Central memory CD4-positive, alpha-beta T cell (primary cell): ENCODE measurements at places on chromosomes 7 and 10.

DNA sequence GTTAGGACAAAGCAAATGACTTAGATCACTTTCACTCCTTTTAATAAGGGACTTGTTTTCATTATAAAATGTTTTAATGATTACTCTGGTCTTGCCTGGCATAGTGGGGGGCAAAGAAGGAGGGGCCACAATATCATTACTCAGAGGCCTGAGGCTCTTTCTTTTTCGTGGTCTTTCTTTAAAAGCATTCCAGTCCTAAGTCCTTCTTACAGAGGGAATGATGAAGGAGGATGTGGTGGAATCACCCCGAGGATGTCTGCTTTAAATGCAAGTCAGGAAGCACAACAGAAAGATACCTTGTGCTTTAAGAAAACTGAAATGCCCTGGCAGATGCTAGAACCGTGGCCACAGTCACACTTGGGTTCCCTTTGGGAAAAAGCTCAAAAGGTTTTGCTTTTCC is 379.1 kb downstream of the INHBA start:
- DNase-seq, result no peak

- DNase-seq, result no peak
Observed at GRCh38 chr7:45712872-45713668, 138.9 kb downstream of the ADCY1 start.

DNA sequence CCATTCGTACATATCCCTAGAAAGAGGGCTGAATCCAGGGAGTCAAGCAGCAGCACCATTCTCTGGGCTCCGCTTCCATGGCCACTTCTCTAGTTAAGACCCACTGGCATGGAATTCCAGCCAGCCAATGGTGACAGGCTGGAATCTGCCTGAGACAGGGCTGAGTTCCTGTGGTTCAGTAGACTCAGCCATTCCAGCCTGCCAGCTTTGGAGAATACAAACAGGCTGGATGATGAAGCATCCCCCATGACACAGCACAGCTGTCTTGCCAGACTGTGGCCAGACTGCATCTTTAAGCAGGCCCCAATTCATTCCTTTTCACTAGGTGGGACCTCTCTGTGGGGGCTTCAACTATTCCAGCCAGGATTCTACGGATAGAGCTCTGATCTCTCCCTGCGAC is 329.6 kb downstream of the XPNPEP1 start:
- DNase-seq, result no peak

DNA sequence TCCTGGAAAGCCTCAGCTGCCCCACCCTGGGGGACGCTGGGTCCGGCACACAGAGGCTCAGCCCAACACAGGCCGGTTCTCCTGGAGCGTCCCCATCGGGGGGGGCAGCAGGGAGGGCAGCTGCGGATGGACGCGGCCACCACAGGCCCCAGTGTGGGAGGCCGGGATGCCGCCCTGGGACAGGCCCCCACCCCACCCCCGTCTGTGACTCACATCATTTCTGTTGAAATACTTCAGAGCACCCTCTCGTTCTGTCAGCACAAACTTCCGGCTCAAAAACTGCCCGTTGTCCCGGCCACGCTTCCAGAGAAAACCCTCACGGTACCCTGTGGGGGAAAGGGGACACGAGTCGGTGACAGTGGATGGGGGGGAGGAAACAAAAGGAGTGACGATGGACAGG is 28.5 kb downstream of the GET4 start:
- DNase-seq, result no peak

- DNase-seq, result no peak
Observed at GRCh38 chr10:22998091-22998490, 70.2 kb downstream of the ARMC3 start.

- no peak for DNase-seq
Observed at GRCh38 chr7:81162234-81162633, 243.4 kb upstream of the SEMA3C start.

GRCh38 chr10:116995648-116996047 is 9.3 kb downstream of the SHTN1 start:
- DNase-seq, result no peak
